ENCODE measurements at places on chromosomes 16 and 17.

GRCh38 chr16:78761427-78761826 lies 662.0 kb downstream of the WWOX start:
- no peak for DNase-seq

GRCh38 chr17:49935526-49936210 lies 33.3 kb upstream of the DLX4 start:
- DNase-seq: no peak

DNA sequence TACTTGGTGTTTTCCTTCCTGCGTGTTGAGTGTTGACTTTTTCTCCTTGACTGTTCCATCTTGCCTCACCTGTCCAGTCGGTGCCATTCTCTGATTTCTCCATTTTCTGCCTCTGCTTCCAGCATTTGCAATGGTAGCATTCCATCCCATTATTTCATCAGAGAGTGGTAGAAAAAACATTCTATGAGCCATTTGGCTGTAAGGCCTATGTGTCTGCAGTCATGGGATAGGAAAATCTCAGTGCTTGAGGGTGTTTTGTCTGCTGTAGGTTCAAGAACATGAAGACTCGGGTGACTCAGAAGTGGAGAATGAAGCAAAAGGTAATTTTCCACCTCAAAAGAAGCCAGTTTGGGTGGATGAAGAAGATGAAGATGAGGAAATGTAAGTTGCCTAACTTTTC lies 2.7 kb downstream of the UTP18 start:
- DNase-seq: no peak

DNA sequence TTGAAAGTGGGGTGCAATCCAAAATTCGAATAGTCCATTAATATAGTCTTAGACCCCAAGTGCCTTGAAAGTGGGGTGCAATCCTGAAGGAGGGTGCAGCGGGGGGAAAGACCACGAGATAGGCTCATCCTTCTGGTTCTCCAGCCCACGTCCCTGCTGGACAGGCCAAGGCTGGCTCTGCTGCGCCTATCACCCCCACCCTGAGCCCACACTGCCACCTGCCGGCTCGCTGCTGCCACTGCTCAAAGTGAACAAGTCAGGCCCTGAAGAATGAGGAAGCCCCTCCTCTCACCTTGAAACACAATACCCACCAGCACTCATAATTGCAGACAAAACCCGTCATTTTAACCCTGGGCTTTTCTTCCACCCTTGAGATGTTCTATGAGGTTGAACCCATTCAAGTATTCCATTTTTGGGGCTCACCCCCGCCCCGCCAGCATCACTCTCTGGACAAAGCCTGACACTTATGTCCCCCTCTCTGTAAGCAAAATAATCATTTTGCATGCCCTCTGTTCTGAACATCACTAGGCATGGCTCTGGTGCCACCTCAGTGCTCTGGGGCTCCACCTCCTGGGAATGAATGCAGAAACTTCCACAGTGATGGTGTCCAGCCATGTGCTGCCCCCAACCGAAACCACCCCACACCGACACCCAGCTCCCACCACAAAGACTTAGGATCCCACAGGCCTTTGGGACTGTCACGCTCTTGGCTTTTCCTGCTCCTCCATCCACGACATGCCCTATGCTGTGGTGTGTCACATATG lies 56.8 kb downstream of the BEAN1 start:
- DNase-seq: peak; percentile 64

- peak; percentile 53 for DNase-seq
Observed at GRCh38 chr16:2752850-2753732, 653 bp downstream of the SRRM2 start.

- no peak for DNase-seq
Observed at GRCh38 chr16:6897876-6898485, 434.7 kb upstream of the RBFOX1 start.

DNA sequence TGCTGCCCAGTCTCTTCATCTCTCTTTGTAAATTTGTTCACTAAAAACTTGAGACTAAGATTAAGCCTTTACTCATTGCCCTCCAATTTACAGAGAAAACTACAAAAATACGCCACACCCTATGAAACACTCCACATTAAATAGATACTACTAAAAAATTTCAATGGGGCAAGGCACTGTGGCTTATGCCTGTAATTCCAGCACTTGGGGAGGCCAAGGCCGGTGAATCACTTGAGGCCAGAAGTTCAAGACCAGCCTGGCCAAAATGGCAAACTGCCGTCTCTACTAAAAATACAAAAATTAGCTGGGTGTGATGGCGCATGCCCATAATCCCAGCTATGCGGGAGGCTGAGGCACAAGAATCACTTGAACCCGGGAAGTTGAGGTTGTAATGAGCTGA lies 3.8 kb downstream of the UBE2O start:
- no peak for DNase-seq

DNA sequence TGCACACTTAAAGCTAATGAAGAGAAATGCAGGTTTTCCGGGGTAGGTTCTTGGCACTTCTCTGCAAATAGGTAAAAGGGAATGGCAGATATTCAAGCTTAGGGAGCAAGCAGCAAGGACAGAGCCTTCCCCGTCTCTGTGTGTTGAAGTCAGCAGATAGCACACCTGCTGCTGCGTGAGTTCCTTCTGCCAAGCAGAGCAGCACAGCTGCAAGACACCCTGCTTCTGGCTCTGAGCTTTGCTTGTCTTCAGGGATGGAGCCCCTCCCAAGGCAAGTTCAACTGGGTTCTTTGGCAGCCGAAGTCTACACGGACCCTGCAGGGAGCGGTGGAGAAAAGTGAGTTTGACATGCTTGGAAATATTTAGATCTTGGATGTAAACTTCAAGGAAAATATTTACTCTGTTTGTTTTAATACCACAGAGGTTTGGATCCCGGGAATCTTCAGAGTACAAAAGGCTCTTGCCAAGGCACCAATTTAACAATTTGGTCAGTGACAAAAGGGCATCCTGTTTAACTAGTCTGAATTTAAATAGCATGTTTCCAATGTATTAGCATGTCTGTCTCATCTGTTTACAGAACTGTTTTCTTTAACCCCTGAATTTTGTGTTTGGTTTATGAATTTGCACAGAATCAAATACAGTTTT lies 113.4 kb upstream of the KCNJ16 start:
- no peak for DNase-seq

DNA sequence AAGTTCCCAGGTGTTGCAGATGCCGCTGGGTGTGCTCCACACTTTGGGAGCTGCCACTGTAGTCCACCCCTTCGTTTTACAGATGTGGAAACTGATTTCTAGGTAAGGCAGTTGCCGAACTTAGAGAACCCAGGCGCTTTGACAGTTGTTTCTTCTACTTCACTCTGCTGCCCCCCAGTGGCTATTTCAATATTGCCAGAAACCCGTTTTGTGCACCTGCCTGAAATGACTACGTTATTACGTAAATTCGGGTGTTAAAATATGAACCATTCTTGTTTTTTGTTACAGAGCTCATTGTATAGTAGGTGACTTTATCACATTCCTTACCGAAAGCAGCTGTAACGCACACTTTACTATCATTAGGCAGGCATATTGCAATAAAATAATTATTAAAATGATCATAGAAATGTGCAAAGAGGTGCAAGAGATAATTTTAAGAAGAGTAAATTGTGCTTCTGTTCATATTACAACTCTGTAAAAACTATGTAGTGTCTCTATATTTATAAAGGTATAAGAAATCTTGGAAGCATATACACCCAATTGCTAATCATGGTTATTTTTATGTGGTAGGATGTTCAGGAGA lies 44.9 kb downstream of the OTOA start:
- peak; percentile 86 for DNase-seq

- DNase-seq: no peak
Observed at GRCh38 chr16:52379551-52379950, 167.4 kb downstream of the TOX3 start.

DNA sequence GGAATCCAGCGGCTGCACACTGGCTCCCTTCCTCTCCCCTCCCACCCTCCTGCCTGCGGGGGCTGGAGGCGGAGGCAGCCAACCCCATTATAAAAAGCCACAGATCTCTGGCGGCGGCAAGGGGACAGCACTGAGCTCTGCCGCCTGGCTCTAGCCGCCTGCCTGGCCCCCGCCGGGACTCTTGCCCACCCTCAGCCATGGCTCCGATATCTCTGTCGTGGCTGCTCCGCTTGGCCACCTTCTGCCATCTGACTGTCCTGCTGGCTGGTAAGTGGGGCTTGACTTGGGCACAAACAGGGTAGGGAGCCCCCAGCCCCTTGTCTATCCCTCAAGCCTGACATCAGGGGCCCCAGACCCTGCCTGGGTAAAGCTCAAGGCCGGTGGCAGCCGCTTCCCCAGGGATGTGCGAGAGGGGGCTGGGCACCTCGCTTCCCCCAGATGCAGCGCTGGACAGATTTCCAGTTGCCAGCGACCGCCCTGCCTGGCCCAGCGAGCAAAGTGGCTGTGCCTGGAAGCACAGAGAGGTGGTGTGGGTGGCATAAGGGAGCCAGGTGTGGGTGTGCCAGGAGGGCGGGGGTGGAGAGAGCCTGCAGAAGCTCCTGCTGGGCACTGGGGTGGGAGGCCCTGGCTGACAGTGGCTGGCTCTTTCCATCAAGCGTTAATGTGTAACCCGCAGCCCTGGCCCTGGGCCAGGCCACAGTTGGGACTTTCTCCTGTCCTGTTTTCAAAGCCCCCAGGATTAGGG lies at the start of gene CX3CL1:
TSS of gene CX3CL1 (plus strand) at position 119 of the 745 bp plus-strand sequence. CDS start at position 198, 79 bp downstream.
- DNase-seq: no peak

DNA sequence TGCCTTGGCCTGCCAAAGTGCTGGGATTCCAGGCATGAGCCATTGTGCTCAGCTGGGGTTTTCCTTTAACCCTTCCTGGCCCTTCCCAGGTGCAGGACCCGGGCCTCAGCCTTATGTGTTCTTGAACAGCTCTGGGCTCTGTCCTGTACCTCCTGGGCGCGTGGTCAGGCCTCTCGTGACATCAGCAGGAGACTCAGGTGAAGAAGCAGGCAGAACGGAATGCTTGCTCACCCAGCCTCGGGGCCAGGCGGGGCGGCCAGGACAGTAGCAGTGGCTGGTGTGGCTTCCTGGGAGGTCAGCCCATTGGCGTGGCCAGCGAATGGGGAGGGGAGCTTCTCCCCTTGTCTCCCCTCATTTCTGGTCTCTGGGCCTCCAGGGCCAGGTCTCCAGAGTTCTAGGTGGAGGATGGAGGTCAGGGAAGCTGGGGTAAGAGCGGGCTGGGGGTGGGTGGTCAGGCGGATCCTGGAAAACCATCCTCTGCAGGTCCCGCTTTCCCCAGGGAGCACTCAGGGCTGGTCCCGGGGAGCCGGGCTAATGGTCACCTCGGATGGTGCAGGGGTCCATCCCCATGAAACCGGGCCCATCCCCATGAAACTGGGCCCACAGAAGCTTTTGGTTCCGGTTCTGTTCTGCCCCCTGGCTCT lies 281.5 kb downstream of the SEC14L1 start:
- DNase-seq: no peak

- DNase-seq: no peak
Observed at GRCh38 chr16:89949121-89949742, 677 bp downstream of the DEF8 start.

- DNase-seq: no peak
Observed at GRCh38 chr17:80316927-80317705, 56.5 kb downstream of the RNF213 start.

DNA sequence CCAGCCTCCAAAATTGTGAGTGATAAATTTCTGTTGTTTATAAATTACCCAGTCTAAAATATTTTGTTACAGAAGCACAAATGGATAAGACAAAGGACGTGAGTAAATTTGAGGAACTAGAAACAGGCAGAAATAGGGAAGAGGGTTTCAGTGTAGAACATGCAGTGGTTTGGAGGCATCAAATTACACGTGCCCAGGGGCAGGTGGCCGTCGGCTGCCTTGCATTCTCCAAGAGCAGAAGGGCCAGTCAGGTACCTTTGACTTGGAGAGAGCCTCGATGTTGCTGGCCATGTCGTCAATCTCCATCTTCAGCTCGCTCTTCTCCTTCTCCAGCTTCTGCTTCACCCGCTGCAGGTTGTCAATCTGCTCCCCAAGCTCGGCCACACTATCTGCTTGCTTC lies 54.3 kb downstream of the MYH13 start:
- DNase-seq: no peak

DNA sequence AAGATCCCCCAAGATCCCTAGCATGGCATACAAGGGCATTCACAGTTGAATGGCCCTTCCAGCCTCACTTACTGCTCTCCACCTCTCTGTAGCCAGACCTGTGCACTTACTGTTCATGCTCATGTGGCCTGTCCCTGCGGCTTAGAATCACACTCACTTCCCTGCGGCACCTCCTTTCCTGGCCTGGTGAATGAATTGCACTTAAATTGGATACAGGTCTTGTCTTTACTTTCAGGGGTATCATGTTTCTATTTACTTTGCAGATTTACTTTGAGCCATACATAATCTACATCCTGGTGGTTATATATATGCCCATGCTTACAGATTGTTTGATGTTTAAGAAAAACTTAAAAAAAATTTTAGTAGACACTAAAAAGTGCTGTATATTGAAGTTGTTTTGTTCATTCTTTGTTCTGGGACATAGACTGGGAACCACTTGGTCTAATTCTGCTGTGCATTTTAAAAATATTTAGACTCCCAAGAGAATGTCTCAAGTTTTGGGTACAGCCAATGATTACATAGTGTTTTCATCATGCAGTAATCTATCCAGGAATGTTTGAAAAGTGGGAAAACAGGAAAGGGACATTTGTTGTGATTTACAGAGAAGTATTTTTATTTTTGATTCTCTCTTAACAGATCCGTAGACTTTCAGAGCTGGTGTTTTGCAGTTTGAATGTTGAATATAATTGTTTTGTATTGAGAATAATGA lies 63.9 kb downstream of the NUP88 start:
- DNase-seq: no peak

- no peak for DNase-seq
Observed at GRCh38 chr16:89425523-89425922, 64.8 kb downstream of the ANKRD11 start.

DNA sequence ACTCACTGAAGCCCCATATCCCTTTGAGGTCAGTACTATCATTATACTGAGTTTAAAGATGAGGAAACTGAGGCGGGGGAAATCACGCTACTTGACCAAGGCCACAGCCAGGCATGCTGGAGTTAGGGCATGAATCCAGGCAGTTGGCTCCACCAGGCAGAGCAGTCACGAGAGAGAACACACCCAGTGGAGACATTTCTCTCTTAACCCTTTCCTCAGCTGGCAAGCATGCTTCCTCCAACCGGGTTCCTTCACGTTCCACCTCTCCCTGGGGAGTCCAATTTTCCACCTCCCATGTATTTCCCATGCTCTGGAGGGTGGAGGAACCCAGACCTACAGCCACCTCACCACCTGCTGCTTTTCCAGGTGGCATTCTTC lies 32.8 kb downstream of the VAC14 start:
- no peak for DNase-seq

DNA sequence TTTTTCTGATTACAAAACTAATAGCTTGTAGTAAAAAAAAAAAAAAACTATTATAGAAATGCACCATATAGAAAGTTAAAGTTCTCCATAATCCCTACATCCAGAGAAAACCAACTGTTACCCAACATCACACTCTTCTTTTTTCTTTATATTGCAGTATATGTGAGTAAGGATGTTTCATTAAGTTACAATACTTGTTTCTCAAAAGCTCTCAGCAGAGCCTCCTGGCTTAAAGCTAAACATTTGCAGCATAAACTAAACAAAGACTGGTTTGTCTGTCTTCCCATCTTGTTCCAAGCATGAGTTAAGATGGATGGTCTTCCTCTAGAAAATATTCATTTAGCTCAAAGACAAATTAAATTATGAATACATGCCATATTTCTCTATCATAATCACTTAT lies 25.2 kb downstream of the GRB2 start:
- DNase-seq: no peak

All from stimulated activated CD4-positive, alpha-beta T cell treated with anti-CD3 and anti-CD28 coated beads, Interleukin-1b, Interleukin-23, amount 100 ng/mL, for 24 hours (primary cell).